ENCODE measurements at places on chromosomes 2 and 18.

GRCh38 chr2:216341121-216341520 lies 31.2 kb downstream of the MARCHF4 start:
- no peak for DNase-seq

GRCh38 chr2:33728106-33728505 lies 129.0 kb upstream of the FAM98A start:
- DNase-seq: no peak

GRCh38 chr18:47215554-47216138 lies 35.8 kb downstream of the SKOR2 start:
- peak; percentile 22 for DNase-seq

- DNase-seq: no peak
These were observed 9.0 kb upstream of the KCNG2 start for GRCh38 chr18:79788734-79789085.

- DNase-seq: peak; percentile 86
These were observed 80.4 kb downstream of the LPIN2 start for GRCh38 chr18:2932247-2933181.
